ENCODE measurements at places on chromosomes 2 and 18. TPM values are rescaled to one million over a fixed set of nuclear protein-coding genes. Genes with fewer than 3 reads are reported as not detected.

Gene ALPP
- total RNA-seq = not detected

Gene RAD51AP2
- not detected for total RNA-seq

Gene G6PC2
- not detected for total RNA-seq

Gene GCG
- total RNA-seq = not detected

Gene SERPINB13
- not detected for total RNA-seq

Gene PLEKHA3
- 37.2 TPM for total RNA-seq

Gene GREB1
- total RNA-seq = 15.4 TPM

Gene CDH20
- total RNA-seq = 0.38 TPM

Gene SPP2
- total RNA-seq = not detected

Gene RAX
- not detected for total RNA-seq

Gene TFCP2L1
- 2.3 TPM for total RNA-seq

Gene HMSD
- total RNA-seq = not detected

Gene KIDINS220
- 58.5 TPM for total RNA-seq

Gene SULT1C4
- 2.8 TPM for total RNA-seq

Gene CTAGE1
- total RNA-seq = not detected

Gene OR6B2
- not detected for total RNA-seq

Gene COL3A1
- total RNA-seq = 2,244 TPM

Gene SPATS2L
- 76.6 TPM for total RNA-seq

Gene SGO2
- total RNA-seq = 2.7 TPM

Gene HSBP1L1
- total RNA-seq = 5.9 TPM

Gene PROM2
- total RNA-seq = 2.2 TPM

Gene RBM44
- 0.60 TPM for total RNA-seq

Gene SLC8A1
- total RNA-seq = 121 TPM
